ENCODE measurements at places on chromosomes 7 and 10.

DNA sequence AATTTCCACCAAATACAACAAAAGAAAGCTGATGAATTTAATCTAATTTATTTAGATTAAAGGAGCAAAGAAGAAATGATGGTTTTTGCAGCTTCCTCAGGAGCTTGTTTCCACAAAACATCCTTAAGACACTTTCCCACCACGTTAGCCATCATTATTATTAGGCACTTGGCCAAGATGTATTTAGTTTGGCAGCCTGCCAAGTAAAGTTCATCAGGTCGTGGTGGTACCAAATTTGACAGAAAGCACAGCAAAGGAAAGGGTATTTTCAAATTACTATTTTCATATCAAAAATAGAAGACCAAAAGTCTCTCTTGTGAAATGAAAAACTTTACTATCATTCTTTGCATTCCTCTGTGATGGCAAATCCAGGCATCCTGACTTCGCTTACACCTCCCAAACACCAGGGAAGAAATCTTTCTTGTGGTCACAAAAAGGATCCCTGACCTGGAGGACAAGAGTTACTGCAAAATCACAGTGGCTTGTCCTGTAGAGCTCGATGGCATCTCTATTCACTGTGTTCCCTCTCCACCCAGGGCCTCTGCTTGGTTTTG, 123.1 kb upstream of the INHBA start:
- DNase-seq, result no peak

GRCh38 chr10:50629495-50630122, 5.9 kb upstream of the SGMS1 start:
- DNase-seq, result no peak

GRCh38 chr10:113920875-113921274, 66.4 kb downstream of the NHLRC2 start:
- DNase-seq, result no peak

GRCh38 chr10:76459016-76459730, 1027.7 kb downstream of the LRMDA start:
- DNase-seq, result no peak

GRCh38 chr10:119270762-119271366, 63.5 kb downstream of the GRK5 start:
- peak; percentile 47 for DNase-seq

- no peak for DNase-seq
These were observed 51.7 kb upstream of the SORCS3 start for GRCh38 chr10:104589431-104589830.

Measured in stimulated activated CD8-positive, alpha-beta memory T cell treated with anti-CD3 and anti-CD28 coated beads, Interleukin-4, amount 100 ng/mL, for 24 hours (primary cell).